A549 treated with DMSO at 1 μM for 4 hours (cell line): ENCODE measurements at places on chromosomes 7 and 10. TPM values are rescaled to one million over a fixed set of nuclear protein-coding genes. Genes with fewer than 3 reads are reported as not detected.

SLC18A2 gene
- total RNA-seq, result 0.03 to 0.08 TPM (median 0.05 TPM) in 4 of 5 replicates, not detected in the other

TSPAN15 gene
- 89.3 to 112 TPM (median 100 TPM) in 5 replicates for total RNA-seq

C7orf57 gene
- 0.24 to 0.37 TPM (median 0.28 TPM) in 5 replicates for total RNA-seq

FKBP6 gene
- total RNA-seq, result not detected in 5 replicates

NPSR1 gene
- not detected in 5 replicates for total RNA-seq

CXCL12 gene
- 0.08 to 0.21 TPM (median 0.18 TPM) in 4 of 5 replicates, not detected in the other for total RNA-seq

LGI1 gene
- total RNA-seq, result not detected in 5 replicates

FEZF1 gene
- not detected in 5 replicates for total RNA-seq

MNX1 gene
- 3.8 to 6.1 TPM (median 5.5 TPM) in 5 replicates for total RNA-seq

ADAM8 gene
- total RNA-seq, result 2.7 to 4.8 TPM (median 3.7 TPM) in 5 replicates

HDAC9 gene
- total RNA-seq, result 0.11 to 0.51 TPM (median 0.29 TPM) in 5 replicates

EFCAB10 gene
- 2.8 to 4.7 TPM (median 3.2 TPM) in 5 replicates for total RNA-seq

DPCD gene
- 31.8 to 46.4 TPM (median 33.8 TPM) in 5 replicates for total RNA-seq

GRID1 gene
- 0.19 to 0.38 TPM (median 0.30 TPM) in 5 replicates for total RNA-seq

GRK5 gene
- 11.3 to 14.6 TPM (median 13.4 TPM) in 5 replicates for total RNA-seq

SPACDR gene
- total RNA-seq, result 0.45 to 0.90 TPM (median 0.75 TPM) in 4 of 5 replicates, not detected in the other

LRGUK gene
- 0.26 to 0.56 TPM (median 0.41 TPM) in 5 replicates for total RNA-seq

MMP21 gene
- 0.03 TPM in 1 of 5 replicates, not detected in the others for total RNA-seq

LIPM gene
- total RNA-seq, result not detected in 5 replicates

GRID2IP gene
- total RNA-seq, result 0.02 to 0.05 TPM in 2 of 5 replicates, not detected in the others

POLR2J2 gene
- total RNA-seq, result 0.25 to 0.69 TPM (median 0.43 TPM) in 5 replicates

SEMA3D gene
- 0.03 to 0.05 TPM (median 0.03 TPM) in 3 of 5 replicates, not detected in the others for total RNA-seq

KCND2 gene
- not detected in 5 replicates for total RNA-seq

CAMK2B gene
- 0.15 to 0.28 TPM (median 0.20 TPM) in 5 replicates for total RNA-seq

MYOZ1 gene
- total RNA-seq, result not detected in 5 replicates

SPDYE9 gene
- not detected in 5 replicates for total RNA-seq

IKZF1 gene
- total RNA-seq, result not detected in 5 replicates
